Cerebellum (tissue), 4 donors: ENCODE measurements at places on chromosomes 3 and 15.

DNA sequence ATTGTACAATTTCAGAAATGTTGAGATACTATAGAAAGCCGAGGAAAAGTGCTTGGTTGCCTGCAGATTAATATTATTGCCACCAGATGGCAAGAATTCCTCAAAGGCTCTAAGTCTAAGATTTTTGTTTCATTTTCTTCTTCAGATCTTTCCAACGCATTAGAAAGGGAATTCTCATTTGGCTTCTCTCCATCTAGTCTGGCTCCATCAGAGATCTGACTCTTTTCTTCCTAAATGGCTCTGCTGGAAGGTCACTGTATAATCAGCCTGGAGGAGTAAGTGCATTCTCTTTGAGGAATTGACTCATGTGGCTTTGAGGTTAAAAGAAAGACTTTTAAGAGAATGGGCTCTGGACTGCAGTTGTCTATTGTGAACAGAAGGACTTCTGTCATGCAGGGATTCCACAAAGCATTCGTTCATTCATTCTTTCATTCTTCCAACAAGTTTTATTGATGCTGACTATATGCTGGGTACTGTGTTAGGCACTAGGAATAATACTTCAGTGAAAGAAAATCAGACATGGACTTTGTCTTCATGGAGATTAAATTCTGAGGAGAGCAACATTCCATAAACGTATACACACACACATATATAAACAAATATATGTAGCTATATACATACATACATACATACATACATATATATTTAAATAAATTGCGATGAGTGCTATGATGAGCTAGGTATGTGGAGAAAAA lies 55.3 kb downstream of the SLC28A2 start:
- DNase-seq: peak; percentile 62

DNA sequence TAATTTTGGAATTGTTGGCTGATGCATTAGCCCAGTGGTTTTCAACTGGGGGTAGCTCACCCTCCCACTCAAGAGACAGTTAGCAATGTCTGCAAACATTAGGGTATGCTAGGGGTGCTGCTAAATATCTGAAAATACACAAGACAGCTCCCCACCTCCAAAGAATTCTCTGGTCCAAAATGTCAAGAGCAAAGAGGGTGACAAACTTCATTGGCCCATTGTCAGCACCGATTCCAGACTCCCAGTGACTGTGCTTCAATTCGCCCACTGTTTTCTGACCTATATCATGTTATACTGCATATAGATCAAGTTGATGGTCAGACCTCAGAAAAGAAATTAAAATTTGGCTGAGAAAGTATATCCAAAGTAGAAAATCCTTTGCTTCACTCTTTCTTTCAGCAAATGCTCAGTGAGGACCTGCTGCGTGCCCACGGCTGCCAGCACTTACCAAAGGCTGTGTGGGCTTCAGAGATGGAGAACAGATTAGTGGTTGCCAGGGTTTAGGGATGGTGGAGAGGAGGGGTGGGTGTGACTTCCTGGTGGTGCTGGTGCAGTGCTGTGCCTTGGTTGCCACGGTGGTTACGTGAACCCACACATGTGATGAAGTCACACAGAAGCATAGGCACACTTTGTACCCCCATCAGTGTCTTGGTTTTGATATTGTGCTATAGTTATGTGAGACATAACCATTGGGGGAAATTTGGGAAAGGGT lies 204.0 kb downstream of the PLCL2 start:
- DNase-seq: no peak

DNA sequence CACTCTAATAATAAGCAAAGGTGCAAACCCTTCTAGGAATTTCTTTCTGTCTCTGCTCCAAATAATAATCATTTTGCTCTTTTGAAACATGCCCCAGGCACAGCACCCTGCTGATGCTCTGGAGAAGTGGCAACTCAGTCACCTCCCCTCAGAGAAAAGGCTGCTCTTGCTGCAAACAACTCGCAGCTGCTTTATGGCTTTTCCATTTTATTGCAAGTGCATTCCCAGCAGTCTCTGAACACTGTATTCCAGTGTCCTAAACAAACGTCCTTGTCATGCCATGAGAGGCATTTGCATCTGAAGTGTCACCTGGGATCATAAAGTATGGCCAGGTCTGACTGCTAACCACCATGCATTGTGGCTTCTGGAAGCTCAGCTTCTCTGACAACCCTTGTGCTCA lies 358.1 kb upstream of the TRIM42 start:
- no peak for DNase-seq

- DNase-seq: no peak
These were observed 397.7 kb upstream of the EPHA6 start for GRCh38 chr3:96416549-96417255.

GRCh38 chr3:190746531-190746930 lies 116.0 kb downstream of the GMNC start:
- DNase-seq: no peak

DNA sequence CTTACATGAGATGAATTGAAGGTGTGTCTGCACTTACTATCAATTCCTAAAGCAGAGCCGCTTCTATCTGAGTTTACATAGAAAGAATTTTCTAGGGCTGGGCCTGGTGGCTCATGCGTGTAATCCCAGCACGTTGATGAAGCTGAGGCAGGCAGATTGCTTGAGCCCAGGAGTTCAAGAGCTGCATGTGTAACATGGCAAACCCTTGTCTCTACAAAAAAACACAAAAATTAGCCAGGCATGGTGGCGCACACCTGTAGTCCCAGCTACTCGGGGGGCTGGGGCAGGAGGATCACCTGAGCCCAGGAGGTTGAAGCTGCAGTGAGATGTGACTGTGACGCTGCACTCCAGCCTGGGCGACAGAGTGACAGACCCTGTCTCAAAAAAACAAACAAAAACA lies 18.1 kb upstream of the ATP13A3 start:
- no peak for DNase-seq

GRCh38 chr3:12961007-12961696 lies 112.1 kb downstream of the IQSEC1 start:
- DNase-seq: no peak

- DNase-seq: no peak
These were observed 243.6 kb upstream of the SLITRK3 start for GRCh38 chr3:165439765-165440164.

DNA sequence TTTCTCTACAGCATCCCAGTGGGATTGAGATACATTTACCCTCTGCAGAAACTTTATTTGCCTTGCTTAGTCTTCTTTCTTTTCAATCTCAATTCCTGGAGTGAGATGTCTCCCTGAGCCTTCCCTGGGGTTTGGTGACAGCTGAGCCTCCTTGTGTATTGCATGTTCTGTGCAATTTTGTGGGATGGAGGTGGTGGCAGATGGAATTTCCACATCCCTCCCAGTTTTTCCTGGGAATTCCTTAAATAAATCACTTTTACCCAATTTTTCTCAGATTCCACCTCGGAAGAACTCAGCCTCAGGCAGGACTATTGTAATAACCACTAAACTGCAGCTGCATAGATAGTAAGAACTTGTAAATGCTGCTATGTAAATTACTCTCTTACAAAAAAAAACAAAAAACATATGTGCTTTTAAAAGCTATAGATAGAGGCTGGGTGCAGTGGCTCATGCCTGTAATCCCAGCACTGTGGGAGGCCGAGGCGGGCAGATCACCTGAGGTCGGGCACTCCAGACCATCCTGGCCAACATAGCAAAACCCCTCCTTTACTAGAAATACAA lies 88.5 kb upstream of the ABHD17C start:
- DNase-seq: no peak

DNA sequence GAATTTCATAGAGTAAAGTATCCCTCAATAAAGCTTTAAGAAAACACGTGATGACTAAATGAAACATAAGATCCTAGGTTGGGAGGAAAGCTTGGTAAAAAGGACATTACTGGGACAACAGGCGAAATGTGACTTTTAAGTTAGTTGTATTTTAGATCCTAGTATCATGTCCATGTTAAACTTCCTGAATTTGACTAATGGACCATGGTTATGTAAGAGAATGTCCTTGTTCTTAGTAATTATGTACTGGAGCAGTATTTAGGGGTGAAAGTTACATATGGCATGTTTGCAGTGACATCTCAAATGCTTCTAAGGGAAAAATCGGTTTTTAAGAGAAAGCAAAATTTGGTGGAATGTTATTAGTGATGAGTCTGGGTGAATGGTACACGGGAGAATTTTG lies 69.6 kb downstream of the IQSEC1 start:
- DNase-seq: no peak

- no peak for DNase-seq
These were observed 85.4 kb downstream of the RBPMS2 start for GRCh38 chr15:64690008-64690407.

DNA sequence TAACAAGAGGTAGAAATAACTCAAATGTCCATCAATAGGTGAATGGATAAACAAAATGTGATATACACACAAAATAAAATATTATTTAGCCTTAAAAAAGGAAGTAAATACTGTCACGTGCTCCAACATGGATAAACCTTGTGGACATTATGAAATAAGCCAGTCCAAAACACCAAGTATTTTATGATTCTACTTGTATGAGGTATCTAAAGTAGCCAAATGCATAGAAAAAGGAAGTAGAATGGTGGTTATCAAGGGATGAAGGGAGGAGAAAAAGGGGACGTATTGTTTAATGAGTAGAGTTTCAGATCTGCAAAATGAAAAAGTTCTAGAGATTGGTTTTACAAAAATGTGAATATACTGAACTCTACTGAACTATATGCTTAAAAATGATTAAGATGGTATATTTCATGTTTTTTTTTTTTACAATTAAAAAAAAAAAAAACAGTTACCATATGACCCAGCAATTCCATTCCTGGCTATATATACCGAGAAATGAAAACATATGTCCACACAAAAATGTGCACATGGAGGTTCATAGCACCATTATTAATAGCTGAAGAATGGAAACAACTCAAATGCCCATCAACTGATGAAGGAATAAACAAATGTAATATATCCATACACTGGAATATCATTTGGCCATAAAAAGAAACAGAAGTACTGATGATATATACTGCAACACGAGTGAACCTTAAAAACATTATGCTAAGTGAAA lies 29.1 kb upstream of the MAP6D1 start:
- DNase-seq: no peak

DNA sequence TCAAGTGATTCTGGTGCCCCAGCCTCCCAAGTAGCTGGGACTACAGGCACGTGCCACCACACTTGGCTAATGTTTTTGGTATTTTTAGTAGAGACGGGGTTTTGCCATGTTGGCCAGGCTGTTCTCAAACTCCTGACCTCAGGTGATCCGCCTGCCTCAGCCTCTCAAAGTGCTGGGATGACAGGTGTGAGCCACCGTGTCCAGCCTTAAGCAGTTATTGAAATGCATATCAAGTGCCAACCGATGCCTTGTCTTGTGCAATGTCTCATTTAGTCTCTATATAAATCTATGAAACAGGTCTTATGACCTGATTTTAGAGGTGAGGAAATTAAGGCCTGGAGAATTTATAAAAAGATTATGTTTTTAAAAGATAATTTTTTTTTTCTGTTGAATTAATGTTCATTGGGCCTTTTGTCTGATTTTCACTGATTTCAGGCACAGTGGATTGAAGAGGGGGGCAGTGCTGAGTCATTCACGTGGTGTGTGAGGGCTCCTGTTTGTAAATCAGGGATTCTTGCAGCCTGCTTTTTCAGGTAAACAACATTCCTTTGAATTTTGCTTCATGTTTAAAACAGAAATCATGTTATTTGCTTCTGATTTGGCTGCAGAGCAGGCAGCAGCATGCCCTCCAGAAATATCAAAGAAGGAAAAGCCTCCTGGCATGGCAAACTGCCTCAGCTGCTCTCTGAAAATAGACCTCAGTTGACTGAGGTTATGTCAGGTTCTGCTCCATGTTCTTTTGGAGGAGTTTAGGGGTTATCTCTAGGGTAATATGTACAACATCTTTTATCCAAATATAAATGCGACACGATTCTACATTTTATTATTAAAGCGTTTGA lies 407.0 kb upstream of the RGMA start:
- DNase-seq: no peak

- no peak for DNase-seq
These were observed 20.9 kb downstream of the SLC51A start for GRCh38 chr3:196237203-196237602.

DNA sequence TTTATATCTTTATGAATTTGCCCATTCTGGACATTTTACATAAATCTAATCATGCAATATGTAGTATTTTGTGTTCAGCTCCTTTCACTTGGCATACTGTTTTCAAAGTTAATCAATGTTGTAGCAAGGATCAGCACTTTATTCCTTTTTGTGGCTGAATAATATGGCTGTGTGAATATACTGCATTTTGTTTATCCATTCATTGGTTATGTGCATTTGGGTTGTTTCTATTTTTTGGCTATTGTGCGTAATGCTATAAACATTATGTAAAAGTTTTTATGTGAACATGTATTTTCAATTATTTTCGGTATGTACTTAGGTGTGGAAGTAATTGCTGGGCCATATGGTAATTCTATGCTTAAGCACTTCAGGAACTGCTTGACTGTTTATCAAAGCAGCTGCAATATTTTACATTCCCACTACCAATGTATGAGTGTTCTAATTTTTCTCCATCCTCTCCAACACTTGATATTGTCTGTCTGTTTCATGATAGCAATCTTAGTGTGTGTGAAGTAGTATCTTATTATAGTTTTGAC lies 101.3 kb upstream of the P2RY1 start:
- DNase-seq: no peak

GRCh38 chr3:77040926-77041722 lies 1.2 kb downstream of the ROBO2 start:
- no peak for DNase-seq

- no peak for DNase-seq
These were observed 94.1 kb upstream of the GOLGA8J start for GRCh38 chr15:29988701-29989100.

- DNase-seq: no peak
These were observed 129.7 kb downstream of the NTRK3 start for GRCh38 chr15:88126695-88127431.

DNA sequence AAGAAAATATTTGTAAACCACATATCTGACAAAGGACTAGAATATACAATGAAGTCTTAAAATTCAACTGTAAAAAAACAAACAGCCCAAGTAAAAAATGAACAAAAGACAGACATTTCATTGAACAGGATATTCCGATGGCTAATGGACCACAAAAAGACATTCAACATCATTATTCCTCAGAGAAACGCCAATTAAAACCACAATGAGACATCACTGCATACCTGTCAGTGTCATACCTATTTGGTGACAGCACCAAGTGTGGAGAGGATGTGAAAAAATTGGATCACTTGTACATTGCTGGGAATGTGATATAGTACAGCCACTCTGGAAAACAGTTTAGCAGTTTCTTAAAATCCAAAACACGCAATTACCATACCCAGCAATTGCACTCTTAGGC lies 29.9 kb upstream of the TJP1 start:
- DNase-seq: no peak
